ENCODE measurements at places on chromosomes 12 and 14.

DNA sequence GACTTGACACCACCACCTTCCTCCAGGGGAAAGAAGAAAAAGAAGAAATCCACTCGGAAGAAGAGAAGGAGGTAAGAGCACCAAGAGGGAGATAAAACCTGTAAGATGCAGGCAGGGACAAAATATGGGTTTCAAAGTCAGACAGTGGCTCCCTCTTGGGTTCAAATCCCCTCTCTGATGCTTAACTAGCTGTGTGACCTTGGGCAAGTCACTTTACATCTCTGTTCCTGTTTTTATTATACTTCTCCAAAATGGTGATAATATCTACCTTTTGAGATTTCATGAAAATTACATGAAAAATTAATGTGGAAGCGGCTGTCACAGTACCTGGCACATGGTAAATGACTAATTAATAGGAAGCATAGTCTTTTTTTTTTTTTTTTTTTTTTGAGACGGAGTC, 64.4 kb upstream of the HSPB8 start:
- no peak for DNase-seq

GRCh38 chr12:54390668-54391551, 6.4 kb upstream of the ZNF385A start:
- no peak for DNase-seq

GRCh38 chr12:106003297-106003696, 135.5 kb downstream of the NUAK1 start:
- DNase-seq, result no peak

GRCh38 chr12:108996320-108996719, 24.5 kb downstream of the SVOP start:
- DNase-seq, result no peak

GRCh38 chr12:105014603-105015002, 28.5 kb downstream of the NOPCHAP1 start:
- no peak for DNase-seq

Data from HS-27A (cell line).